ENCODE measurements at places on chromosomes 5 and 9.

DNA sequence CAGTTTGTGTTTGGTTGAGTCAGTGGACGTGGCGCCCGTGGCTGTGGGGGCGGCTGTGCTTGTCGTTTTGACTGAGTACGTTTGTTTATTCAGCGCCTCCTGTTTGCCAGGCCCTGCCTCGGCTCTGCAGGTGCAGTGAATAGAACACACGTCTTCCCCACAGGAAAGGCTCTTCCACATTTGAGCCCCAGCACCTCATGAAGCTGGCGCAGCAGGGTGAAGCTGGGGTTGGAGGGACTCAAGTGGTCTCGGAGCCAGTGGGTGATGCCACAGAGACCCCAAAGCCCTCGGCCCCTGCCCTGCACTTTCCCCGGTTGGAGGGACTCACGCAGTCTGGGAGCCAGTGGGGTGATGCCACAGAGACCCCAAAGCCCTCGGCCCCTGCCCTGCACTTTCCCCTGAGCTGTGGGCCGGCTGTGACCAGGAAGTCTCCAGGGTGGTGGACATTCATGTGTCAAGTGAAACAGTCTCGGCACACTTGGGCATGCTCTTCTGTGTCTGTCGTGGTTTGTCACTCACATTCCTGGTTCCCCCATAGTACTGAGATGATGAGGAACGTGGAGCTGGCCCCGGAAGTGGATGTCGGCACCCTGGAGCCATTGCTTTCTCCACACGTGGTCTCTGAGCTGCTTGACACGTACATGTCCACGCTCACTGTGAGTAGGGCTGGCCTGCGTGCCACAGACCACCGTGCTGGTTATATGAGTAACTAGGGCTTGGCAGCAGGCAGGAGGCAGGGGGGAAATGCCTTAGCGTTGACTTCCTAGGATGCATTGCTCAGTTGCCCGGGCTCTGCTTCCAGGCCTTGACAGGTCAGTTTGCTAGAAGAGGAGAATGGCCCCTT lies 13.6 kb downstream of the EXOC3 start:
- no peak for DNase-seq

- DNase-seq = no peak
Observed at GRCh38 chr5:94021246-94021645, 279.8 kb upstream of the POU5F2 start.

- no peak for DNase-seq
Observed at GRCh38 chr5:72151646-72152045, 44.4 kb downstream of the MAP1B start.

DNA sequence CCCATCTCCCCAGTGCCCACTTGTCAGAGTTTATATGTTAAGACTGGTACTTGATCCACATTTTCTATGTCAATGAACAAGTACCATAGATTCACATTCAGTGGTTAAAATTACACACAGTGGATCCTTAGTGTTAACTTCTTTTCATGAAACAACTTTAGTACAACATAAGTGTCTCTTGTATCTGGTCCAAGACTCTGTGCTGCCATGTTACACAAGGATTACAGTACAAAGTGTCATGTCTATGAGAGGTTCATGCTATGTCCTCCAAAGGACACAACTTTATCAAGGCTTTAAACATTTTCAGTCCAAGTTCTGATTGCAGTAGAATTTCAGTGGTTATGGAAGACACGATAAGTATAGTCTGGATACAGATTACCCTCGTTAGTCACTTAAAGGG lies 13.3 kb upstream of the VLDLR start:
- DNase-seq = no peak

GRCh38 chr9:129305246-129305645 lies 127.2 kb upstream of the IER5L start:
- no peak for DNase-seq

- no peak for DNase-seq
Observed at GRCh38 chr5:38069360-38069759, 189.0 kb upstream of the EGFLAM start.

DNA sequence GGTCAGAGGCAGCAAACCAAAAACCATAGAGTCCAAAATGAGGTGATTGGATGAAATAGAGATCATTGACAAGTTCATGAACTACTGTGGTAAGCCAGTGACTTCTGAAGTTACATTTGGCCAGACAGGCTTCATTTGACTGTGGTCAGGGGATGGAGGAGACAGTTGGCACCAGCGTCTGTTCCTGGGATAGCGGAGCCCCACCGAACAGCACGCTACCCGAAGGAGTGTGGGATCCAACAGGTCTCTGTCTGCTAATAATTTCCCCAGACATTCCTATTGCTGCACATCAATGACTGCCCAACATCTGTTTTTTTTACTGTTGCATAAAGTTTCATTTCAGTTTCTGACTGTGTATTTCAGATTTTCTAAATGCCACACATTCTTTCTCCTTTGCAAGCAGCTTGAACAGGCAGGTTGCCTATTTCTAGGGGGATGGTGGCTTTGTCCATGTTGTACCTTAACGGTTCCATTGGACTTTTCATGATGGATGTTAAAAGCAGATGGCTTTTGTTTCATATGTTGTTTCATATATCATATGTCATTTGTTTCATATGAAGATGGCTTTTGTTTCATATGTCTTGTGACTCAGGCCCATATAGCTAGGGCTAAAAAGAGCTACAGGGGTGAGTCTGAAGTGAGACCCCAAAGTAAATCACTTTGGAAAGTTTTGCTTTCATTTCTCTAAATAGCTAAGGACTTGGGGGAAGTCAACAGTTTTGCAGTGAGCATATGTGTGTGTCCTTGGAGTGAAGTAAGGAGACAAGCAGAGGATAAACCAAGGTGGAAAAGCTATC lies 180.8 kb downstream of the GOLPH3 start:
- DNase-seq = no peak

DNA sequence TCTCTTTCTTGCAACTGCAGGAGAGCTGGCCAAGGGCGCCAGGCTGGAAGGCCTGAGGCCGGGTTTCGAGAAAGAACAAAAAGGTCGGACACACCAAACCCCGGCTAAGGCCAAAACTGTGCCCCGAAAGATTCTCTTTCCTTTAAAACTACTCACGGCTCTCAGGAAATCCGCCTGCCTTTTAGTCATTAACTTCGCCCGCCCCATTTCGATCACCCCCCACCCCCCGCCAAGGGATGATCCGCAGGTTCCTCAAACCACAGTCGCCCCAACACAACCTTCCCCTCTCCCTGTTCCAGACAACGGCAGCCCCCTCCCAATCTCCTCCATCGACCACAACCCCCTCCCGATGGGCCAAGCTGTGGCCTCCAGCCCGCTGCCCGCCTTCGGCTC lies 536 bp downstream of the FEM1C start:
- peak; percentile 48 for DNase-seq

DNA sequence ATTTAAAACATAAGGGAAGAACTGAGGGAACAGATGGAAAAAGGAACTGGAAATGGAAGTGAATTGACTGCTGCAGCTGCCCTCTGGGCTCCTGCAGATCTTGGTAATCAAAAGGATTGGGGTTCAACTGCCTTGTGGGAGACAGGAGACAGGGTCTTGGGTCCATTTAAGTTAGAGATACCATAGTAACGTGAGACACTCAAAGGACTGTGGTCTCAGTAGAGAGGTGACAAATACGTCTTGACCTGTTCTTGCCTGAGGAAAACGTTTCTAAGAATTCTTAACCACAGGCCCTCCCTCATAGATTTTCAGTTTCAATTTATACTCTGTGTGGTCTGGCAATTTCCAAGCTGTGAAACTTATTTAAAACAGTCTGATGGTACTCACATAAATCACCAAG lies 100.8 kb upstream of the DHFR start:
- DNase-seq = peak; percentile 89

DNA sequence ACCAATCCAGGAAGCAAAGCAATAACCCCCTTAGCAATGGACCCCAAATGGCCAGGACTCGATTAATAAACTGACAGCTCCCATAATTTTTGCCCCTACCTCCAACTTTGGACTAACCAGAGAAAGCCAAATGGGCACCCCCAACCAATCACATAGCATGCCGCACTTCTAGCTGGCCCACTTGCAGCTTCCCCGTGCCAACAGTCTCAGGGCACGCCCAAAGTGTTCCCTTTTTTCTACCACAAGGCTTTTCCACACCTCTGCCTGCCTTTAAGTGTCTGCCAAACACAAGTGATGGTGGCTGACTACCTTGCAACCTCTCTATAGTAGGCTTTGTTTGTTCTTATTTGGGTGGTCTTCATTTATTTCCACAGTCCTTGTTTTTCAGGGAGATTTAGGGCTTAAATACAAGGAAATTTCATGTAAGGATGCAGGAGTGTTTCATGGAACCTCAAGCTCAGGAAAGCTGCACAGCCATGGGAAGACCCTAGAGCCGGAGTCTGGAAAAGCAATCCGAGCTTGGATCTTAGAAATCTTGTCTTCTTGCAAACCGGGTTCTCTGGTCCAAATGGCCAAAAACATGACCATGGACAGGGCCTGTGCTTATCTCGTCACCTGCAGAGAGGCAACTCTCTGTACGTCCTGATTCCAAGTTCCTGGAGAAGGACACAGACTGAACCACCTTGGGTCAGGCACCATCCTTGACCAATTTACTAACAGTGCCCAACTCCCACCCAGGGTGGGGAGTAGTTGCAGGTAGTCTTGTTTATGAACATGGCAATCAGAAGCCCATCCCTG lies 89.2 kb downstream of the THBS4 start:
- DNase-seq = no peak

- DNase-seq = peak; percentile 41
Observed at GRCh38 chr5:150046031-150046430, 40.3 kb downstream of the CSF1R start.

DNA sequence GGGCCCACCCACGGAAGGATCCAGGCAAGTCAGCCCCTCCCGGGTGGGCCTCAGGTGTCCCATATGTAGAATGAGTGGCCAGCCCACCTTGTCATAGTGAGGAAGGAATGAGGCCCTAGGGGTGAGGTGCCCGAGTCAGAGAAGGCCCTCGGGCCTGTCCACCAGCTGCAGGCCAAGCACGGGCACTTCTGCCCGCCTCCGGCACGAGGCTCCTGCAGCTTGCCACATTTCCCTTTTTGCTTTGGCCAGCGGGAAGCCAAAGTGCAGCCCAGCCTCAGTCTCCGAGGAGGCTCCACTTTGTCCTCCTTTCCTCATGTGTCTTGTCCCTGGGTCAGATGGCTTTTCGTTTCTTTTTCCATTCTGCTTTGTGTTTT lies 72.9 kb downstream of the PSMB7 start:
- DNase-seq = no peak

- no peak for DNase-seq
Observed at GRCh38 chr5:78726571-78726970, 78.0 kb upstream of the LHFPL2 start.

DNA sequence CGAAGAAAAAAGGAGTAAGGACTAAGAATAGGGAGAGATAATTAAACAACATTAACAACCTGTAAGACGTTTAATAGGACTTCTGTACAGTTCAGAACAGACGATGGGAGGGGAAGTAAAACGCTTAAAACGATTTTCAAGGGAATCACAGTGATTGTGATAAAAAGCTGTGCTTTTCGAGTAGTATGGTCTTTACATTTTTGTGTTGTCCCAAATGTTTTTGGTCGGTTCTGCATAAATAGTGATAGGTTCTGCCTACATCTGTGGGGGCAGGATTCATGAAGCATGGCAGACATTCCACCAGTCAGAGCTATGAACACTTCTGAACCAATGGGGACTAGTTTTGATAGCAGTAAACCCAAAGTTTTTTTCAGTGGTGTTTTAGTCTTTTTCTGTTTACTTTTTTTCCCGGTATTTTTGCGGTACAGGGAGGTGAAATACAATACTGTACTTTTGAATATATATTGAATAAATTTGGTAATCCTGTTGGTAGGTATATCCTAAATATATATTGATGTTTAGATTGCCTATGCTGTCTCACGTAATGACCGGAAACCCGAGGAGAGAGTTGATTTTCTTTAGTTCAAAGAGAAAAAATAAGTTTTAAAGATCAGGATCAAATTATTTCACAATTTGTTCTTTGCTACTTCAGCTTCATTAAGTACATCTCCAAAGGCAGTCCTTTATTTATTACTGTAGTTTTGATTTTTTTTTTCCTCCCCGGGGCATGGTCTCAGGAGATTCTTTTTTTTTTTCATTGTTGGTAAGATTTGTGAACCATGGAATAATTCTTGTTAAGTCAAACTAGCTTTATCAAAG lies 1.3 kb downstream of the ERBIN start:
- DNase-seq = peak; percentile 60

DNA sequence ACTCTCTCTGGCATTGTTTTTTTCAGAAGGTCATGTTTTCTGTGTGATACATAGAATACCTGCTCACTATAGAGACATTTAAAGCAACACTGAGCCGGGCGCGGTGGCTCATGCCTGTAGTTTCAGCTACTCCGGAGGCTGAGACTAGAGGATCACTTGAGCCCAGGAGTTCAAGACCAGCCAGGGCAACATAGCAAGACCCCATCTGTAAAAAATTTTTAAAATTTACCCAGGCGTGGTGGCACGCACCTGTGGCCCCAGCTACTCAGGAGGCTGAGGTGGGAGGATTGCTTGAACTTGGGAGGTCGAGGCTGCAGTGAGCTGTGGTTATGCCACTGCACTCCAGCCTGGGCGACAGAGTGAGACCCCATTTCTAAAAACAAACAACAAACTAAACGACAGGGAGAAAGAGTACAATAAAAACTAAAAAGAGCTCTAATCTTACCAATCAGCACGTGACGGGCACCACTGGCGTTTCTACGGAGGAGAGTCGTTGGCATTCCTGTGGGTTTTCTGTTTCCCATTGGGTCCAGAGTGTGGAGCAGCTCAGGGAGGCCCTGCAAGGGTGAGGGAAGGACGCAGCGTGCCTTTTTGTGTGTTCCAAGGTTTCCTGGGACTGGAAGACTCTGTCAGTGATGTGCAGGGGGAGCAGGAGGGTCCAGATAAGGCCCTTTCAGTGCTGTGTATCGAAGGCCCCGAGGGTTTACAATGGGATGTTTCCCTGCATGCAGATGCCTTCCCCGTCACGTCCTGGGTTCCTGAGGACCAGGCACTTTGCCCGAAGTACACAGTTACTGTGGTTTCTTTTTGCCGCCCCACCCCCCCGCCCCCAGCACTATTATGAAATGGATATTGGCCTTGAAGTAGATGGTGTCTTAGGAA lies 7.2 kb upstream of the RNU6ATAC start:
- no peak for DNase-seq

DNA sequence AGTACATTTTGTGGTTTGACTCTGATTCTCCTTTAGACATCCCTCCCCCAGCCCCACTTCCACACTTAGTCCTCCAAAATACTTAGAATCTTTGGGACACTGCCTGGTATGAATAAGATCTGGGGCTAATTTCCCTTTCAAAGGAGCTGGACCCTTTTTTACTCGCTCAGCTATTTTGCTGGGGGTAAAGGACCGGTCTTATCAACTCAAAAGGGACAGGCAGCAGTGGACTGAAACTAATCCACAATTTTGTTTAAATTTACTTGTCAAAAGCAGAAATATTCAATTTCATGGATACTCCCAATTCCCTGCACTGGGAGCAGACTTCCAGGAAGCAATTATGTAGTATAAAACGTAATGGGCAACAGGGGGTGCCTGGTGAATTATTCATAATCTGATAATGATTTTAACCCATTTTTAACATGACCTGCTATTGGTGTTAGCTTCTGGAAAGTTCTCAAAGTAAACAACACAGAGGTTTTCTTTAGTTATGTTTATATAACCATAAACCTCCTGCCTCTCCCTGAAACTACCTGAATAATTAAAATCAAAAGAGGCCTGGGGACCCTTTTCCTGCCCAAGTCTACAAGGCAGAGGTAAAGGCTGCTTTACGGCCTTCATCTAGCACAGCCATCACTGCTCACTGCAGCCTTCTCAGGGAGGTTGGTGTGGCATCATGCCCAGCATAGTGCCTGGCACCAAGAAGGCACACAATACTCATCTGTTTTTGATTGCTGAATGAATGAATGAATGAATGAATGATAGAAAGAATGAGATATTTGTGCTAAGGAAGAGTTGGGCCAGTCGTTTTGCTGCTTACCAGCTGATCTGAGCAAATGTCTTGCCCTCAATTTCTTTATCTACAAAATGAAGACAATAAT lies 44.2 kb upstream of the GNPDA1 start:
- no peak for DNase-seq

GRCh38 chr5:41871852-41872251 lies 1.6 kb upstream of the OXCT1 start:
- no peak for DNase-seq

All from activated CD4-positive, alpha-beta T cell treated with anti-CD3 and anti-CD28 coated beads, Interleukin-2, Interleukin-4, amounts not matched to agents 100 ng/mL and 50 ng/mL, durations not matched to agents 16 hours and 8 hours (primary cell).